DND-41 (cell line): ENCODE measurements at places on chromosomes 7 and 10.

DNA sequence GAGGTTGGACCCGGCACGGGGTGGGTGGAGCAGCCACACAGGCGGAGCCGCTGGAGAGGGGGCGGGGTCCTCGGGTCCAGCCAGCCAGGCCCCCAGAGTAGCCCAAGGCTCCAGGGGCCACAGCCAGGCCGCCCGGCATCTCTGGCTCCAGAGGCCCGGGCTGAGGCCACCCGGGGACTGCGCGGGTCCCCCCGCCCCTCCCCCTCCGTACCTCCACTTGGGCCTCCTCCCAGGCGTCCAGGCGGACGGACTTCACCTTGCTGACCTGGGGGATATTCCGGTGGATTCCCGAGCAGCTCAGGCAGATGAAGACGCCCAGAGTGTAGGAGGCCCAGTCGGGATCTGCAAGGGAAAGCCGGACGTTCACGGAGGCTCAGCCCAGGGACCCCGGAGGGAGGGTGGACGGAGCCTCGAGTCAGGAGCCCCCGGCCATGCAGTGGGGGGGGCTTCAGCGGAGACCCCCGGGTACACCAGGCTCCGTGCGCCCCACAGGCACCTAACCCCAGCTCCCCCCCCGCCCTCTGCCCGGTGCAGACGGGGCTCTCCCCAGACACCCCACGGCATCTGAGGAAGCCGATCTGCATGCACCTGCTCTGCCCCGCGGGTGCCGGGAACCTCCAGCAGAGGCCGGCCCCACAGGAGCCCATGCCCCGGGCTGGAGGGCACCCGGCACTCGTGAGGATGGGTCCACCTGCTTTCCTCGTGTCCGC is 19.2 kb downstream of the ADAP1 start:
- no peak for DNase-seq

- no peak for DNase-seq
Observed at GRCh38 chr10:4651404-4652037, 174.5 kb upstream of the AKR1E2 start.

DNA sequence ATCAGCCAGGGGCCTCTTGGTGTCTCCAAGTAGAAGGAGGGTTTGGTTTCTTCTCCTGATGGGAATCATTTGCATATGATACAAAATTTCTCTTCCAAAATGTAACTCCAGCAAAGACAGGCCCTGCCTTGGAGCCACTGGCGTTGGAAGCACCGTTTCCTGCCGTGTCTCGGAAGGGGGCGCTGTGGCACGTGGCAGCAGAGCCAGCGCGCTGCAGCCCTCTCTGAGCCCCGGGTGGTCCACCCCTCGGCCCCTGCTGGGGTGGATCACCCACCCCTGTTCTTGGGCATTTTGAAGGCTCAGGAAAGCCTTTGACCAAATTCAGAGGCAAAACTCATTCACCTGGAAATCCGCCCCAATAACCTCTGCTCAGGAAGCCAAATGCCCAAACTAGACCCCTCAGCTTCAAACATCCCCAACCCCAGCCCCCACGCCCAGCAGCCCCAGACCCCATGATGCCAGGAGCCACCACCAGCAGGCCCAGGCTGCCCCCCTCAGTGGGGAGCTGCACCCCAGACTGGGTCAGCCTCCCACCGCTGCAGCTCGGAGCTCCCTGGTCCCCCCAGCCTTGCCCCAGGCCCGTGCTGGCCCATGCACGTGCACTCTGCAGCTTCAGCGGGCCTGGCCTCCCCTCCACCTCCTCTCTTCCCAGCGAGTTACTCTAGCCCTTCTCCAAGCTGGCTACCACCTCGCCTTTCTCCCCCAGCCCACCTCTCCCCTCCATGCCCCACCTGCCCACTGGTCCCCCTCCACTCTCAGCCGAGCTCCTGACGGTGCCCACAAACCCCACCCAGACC is 29.5 kb upstream of the ELFN1 start:
- DNase-seq, result no peak

DNA sequence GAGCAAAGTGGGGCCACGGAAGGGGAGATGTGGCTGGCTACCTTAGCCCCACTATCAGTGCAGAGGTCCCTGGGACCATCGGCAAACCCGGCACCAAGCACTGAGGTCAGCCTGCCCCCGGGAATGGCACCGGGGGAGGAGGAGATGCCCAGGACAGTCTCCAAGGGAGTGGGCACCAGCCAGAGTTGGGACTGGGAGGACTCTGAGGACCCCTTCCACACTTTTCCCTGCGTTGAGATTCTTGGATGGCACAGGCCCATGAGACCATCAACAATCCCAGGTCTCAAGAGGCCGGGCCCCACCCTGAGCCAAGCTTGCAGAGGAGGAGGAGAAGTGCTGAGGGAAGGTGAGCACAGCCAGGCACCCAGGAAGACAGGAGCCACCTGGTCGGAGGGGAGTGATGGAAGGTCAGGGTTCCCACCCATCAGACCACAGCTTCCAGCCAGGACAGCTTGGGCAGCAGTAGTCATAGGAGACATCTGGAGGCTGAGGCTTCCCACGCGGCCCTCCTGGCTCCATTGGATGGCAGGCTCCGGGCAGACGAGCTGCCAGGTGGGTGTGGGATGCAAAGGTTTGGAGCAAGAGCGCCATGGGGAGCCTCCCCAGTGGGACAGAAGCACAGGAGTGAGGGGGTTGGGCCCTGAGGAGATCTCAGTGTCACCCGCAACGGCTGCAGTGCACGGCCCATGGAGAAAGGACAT is 2.6 kb upstream of the OPN4 start:
- DNase-seq, result no peak

GRCh38 chr10:7243873-7244272 is 167.0 kb downstream of the SFMBT2 start:
- no peak for DNase-seq

- DNase-seq, result no peak
Observed at GRCh38 chr10:35328404-35329037, 7.8 kb upstream of the CCNY start.

GRCh38 chr7:121940918-121941317 is 68.0 kb downstream of the PTPRZ1 start:
- DNase-seq, result no peak

GRCh38 chr7:142301299-142301698 is 43.4 kb upstream of the PRSS58 start:
- peak; percentile 79 for DNase-seq

DNA sequence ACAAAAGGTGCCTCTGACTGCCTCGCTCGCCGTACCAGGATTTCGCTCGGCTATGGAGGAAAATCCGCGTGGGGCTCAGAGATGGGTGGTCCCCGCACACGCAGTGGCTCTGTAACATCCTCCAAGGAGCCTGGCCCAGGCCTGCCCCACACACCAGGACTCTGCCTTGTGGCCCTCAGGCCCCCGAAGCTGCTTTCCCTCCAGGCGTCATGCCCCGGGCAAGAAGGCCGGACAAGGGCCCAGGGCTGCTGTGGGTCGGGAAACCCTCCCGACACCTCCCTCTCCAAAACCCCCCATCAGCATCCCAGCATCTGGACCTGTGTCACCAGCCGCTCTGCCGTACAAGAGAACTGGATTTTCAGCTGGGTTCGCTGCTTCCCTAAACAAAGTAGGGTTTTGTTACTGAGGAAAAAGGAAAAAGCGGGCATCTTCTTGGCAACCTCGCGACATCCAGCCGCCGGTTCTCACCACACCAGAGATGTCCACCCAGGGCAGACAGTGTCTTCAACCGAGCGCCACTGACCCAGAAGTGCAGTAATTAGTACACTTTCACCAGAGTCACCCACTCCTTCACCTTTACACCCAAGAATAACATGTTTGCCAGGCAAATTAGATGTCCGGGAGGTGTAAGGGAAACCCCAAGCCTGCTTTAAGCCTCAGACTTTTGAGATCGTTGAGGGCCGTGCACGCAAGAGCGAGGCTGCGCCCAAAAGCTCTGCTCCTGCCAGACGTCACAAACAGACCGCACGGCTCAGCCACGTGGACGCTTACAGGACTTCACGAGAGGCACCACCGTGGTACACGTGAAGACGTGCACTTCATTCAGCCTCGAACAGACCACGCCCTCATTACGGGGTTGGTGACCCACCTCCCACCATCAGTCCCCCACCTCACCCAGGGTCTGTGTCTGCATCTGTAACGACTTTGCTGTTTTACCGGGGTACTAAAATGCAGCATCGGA is 62.2 kb downstream of the DIP2C start:
- DNase-seq, result no peak

- DNase-seq, result no peak
Observed at GRCh38 chr7:45720989-45721388, 146.8 kb downstream of the ADCY1 start.

- no peak for DNase-seq
Observed at GRCh38 chr10:79380125-79380945, 33.1 kb downstream of the PPIF start.

DNA sequence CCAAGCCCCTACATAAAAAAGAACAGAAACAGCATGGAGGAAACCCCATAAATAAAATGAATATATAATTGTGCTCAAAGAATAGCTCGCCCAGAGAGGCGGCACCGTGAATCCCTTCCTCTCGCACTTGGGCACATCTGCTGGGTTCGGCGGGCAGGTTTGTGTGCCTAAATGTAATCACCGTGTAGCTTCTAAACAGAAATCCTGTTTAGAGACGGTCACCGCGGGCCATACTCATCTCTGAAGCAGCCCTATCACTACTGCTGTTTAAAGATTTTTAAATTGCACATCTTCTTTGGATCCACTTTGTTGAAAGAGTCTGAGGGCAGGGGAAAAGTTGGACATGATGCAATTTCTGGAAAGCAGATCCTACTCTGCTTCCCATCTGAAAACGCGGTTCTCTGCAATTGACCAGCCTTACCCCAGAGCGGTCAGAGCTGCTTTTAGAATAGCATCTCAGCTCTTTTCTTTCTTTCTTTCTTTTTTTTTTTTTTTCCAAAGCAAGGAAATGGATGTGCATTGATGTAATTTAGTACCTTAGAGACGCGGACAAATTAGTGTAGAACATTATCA is 6.4 kb downstream of the DRGX start:
- no peak for DNase-seq

- DNase-seq, result no peak
Observed at GRCh38 chr10:122531939-122532338, 28.6 kb upstream of the DMBT1 start.

DNA sequence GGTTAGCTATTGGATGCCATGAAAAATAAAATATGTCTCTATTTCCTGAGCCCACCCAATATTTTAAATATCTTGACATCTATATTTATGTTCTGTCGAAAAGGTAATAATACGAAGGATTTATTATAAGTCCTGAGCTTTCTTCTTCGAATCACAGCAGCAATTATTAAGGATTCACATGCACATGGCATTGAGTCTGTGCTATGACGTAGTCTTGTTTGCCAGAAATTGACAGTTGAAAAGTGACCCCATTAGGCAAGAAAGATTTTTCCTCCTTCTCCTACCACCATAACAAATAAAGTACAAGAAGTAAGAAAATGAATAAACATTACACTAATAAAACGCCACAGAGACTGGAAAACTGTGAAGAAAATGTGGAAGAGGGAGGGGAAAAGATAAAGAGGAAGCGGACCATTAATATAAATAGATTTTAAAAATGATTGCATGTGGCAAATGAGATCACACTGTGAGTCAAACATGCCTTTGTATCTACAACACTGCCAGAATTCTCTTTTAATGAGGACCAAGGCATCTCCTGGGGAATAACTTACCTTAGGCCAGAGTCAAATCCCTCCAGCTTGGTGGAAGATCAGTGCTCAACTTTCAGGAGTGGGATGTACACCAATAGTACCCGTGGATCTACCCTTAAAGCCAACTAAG is 21.6 kb downstream of the FZD1 start:
- DNase-seq, result no peak
